Stimulated activated CD8-positive, alpha-beta memory T cell treated with anti-CD3 and anti-CD28 coated beads, Interleukin-4, amount 100 ng/mL, for 1 hour (primary cell): ENCODE measurements at places on chromosomes 13 and 19.

DNA sequence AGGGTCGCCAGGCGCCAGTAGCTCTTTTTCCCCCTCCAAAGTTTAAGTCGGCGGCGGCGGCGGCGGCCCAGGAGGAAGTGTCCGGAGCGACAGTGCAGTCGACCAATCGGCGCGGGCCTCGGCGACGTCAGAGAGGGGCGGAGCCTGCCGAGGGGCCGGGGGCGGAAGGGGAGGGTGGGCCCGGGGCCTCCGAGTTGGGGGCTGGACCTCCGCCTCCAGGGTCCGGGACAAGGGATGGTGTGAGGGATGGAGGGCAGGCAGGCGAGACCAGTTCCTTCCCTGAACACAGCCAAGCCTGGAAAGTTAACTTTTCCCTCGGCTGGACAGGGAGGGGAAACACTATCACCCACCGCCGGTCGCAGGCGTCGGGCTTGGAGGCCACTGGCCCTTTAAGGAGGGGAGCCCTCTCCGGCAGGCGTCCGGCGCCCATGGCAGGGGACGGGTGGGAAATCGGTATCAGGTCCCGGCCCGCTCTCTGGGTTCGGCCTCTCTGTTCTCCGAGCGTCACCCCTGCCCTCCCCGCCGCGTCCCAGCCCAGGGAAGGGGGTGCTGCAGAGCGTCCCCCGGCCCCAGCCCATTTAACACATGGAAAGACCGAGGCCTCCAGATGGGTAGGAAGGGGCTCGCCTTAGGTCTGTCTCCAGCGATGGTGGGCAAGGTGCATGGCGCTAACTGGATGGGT lies at the start of gene PRKD2:
Gene PRKD2 (minus strand): TSS at position 81 of the 682 bp plus-strand sequence. CDS start 744 bp downstream, outside the sequence.
- DNase-seq: peak; percentile 84

DNA sequence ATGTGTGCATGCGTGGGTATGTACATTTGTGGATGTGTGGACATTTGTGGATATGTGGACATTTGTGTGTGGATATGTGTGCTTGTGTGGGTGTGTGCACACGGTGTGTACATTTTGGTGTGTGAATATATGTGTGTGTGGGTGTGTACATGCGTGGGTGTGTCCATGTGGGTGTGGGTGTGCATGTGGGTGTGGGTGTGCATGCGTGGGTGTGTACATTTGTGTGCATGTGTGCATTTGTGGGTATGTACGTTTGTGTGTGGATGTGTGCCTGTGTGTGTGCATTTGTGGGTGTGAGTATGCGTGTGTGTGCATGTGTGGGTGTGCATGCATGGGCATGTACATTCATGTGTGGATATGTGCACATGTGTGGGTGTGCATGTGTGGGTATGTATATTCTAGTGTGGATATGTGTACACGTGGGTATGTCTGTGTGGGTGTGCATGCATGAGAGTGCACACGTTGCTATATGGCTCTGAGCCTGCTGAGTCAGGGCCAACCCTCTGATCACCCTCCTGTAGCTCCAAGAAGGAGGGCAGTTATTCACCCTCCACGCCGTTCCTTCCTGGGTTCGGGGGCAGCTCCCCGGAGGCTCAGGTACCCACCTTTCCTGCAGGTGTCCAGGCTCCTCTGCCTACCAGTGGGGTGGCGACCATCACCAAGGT lies 20.3 kb downstream of the COMP start:
- no peak for DNase-seq

GRCh38 chr13:104006625-104007075 lies 940.4 kb upstream of the SLC10A2 start:
- no peak for DNase-seq

DNA sequence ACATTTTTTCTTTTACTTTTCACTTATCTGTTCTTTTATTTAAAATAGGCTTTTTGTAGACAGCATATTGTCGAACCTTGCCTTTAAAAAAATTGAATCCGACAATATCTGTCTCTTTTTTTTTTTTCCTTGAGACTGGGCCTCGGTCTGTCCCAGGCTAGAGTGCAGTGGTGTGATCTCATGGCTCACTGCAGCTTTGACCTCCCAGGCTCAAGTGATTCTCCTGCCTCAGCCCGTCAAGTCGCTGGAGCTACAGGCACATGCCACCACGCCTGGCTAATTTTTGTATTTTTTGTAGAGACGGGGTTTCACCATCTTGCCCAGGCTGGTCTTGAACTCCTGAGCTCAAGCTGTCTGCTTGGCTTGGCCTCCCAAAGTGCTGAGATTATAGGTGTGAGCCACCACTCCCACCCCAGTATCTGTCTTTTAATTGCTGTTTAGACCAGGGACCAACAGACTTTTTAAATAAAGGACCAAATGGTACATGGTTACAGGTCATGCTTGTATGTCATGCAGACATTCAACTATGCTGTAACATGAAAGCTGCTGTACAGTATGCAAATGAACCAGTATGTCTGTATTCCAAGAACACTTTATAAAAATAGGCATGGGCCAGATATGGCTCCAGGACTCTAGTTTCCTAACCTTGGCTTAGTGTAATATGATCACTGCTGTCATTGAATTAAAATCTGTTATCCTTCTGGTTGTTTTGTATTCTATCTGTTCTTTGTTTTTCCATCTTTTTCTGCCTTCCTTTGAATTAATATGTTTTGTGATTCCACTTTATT lies 80.3 kb downstream of the GJA3 start:
- no peak for DNase-seq
